ENCODE measurements at places on chromosomes 11 and 22.

DNA sequence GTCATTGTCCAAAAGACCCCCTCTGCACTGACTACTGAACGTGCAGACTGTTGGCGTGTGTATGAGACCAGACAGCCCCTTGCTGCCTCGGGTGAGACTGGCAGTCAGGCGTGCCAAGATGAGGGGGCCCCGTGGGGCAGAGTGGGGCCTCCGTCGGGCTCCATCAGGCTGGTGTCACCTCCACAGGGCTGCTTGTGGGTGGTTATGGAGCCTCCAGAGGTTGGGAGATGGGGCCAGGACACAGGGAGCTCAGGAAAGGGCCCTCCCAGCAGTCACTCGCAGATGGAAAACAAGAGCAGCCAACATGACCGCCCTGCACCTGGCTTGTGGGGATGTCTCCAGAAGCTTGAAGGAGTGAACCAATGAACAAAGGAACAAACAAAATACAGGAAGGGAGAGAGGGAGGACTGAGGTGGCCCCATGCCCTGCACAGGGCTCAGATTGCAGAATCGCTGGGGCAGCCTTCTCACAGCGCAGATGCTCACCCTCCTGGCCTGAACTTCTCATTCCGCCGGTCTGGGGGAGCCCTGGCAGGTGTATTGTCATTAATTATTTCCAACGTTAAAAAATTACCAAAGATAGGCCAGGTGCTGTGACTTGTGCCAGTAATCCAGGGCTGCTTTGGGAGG lies 5.5 kb upstream of the PHLDA2 start:
- no peak for DNase-seq

- DNase-seq = no peak
Observed at GRCh38 chr11:91927448-91927847, 297.2 kb upstream of the FAT3 start.

GRCh38 chr11:45736424-45736823 lies 68.5 kb upstream of the SLC35C1 start:
- DNase-seq = peak; percentile 46

DNA sequence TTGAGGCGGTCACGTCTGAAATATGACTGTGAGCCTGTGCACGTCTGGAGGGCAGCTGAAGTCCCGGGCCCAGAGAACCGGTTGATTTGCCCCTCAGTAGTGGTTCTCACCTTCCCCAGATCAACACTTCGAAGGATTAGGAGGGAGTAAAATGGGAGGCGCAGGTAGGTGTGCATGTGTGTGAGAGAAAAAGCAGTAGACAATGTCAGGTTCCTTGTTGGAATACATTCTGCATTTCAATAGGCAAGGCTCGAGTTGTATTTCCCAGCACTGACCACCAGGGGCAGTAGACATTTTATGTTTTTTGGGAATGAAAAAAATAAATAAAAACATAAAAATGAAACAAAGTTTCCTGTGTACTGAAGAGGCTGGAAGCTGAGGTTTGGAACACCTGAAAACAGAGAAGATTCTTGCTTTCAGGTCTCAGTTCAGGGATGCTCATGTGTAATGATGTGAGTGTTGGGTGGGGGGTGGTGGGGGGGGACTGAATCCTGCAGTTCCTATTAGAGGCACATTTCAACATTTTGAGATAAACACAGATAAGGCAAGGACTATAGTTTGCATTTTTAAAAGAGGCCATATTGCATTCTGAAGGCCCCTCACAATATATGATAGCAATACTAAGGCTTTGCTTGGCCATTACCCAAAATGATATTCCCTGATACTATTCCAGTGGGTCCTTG lies 333.9 kb downstream of the CADM1 start:
- peak; percentile 41 for DNase-seq

- DNase-seq = no peak
Observed at GRCh38 chr11:102771351-102771750, 9.1 kb downstream of the MMP10 start.

GRCh38 chr11:118898400-118899295 lies 15.0 kb downstream of the CXCR5 start:
- DNase-seq = no peak

- DNase-seq = no peak
Observed at GRCh38 chr11:61267437-61267841, 26.5 kb downstream of the PGA5 start.

DNA sequence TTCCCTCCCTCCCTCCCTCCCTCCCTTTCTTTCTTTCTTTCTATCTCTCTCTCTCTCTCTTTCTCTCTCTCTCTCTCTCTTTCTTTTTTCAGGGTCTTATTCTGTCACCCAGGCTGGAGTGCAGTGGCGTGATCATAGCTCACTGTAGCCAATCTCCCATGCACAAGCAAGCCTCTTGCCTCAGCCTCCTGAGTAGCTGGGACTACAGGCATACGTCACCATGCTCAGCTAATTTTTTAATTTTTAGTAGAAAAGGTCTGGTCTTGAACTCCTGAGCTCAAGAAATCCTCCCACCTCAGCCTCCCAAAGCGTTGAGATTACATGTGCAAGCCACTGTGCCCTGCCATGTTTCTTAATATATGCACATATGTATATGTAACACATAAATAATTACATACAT lies 19.0 kb downstream of the TSKU start:
- no peak for DNase-seq

DNA sequence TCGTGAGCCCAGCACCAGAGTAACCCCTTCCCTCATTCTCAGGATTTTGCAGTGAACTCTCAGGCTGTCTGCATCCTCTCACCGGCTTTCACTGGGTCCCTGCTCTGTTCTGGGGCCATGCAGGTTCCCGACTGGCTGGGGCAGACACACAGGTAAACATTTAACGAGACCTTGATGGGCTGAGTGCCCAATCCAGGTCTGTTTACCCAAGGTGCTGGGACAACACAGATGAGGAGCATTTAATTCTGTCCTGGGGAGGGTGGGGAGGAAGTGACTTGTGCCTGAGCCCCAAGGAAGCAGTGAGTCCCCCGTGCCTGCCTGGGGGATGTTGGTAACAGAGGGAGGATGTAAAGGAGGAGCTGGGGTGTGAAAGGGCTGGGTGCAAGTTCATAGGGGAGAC lies 4.4 kb downstream of the BIK start:
- no peak for DNase-seq

GRCh38 chr22:49810363-49811019 lies 17.2 kb downstream of the BRD1 start:
- DNase-seq = peak; percentile 32

GRCh38 chr11:86930957-86931547 lies 24.1 kb downstream of the FZD4 start:
- DNase-seq = no peak

GRCh38 chr22:36628571-36629065 lies 74.9 kb downstream of the CACNG2 start:
- DNase-seq = no peak

DNA sequence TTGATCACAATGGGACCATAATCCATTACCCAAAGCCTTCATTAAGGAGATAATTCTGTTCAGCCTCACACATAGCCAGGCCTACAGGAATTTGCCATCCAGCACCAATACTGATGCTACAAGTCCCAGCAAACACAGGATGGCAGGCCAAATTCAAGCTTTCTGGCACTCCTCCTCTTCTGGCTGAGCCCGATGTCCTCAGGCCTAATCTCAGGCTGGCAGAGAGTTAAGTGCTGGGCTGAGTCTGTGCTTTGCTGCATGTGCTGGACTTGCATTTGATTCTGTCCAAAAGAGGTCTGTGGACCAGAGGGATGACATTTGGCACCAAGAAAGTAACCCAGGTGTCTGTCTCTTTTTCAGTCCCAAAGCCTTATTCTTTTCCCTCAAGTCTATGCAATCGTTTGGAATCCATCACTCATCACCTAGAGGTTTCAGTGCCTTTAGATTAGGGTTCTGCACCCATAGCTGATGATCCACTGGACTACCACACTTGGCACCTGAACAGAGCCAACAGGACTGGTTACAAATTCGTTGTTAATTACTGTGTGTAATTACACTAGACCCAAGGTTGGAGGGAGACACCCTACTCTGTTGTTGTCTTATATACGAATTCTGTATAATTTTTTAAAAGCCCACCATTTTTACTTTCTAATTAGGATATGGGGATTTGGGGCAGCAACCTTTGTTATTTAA lies 19.4 kb upstream of the LIN7C start:
- DNase-seq = no peak

GRCh38 chr22:23301591-23301990 lies 121.3 kb downstream of the BCR start:
- DNase-seq = no peak

DNA sequence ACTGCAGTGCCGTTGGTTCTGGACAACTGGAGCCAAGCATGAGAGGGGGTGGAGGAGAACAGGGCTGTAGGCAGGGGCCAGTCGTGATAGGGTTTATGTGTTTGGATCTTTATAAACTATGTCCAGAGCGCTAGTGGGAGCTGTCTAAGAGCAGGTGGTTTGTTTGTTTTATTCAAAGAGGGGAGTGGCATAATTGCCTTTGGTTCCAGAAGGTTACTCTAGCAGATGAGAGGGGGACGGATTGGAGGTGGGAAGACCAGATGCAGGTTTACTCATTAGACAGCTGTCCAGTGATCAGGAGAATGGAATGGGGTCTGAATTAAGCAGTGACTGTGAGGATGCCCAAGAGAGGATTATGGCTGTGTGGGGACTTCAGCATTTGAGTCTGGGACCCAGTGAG lies 109.3 kb upstream of the TBCEL start:
- no peak for DNase-seq

- no peak for DNase-seq
Observed at GRCh38 chr11:110883256-110883655, 171.0 kb upstream of the ARHGAP20 start.

DNA sequence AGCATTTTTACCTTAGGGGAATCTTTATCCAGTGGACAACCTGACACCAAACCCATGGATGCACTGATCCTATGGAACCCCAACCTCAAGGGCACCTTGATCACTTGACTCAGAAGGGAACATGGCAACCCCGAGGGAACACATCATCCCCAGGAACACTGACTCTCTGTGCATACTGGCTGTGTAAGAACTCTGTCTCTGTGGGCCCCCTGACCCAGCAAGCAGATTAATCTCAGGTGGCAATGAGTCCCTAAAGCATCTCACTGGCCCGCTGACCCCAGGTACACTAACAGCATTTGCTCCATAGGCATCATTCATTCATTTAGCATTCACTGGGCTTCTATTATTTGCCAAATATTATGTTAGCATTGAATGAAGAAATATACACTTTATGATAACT lies 16.9 kb downstream of the EIF3F start:
- no peak for DNase-seq

GRCh38 chr11:131108760-131109159 lies 192.5 kb upstream of the SNX19 start:
- no peak for DNase-seq

GRCh38 chr11:3985631-3986030 lies 109.0 kb upstream of the RRM1 start:
- DNase-seq = no peak

GRCh38 chr11:69968396-69969347 lies 109.4 kb upstream of the ANO1 start:
- DNase-seq = no peak

DNA sequence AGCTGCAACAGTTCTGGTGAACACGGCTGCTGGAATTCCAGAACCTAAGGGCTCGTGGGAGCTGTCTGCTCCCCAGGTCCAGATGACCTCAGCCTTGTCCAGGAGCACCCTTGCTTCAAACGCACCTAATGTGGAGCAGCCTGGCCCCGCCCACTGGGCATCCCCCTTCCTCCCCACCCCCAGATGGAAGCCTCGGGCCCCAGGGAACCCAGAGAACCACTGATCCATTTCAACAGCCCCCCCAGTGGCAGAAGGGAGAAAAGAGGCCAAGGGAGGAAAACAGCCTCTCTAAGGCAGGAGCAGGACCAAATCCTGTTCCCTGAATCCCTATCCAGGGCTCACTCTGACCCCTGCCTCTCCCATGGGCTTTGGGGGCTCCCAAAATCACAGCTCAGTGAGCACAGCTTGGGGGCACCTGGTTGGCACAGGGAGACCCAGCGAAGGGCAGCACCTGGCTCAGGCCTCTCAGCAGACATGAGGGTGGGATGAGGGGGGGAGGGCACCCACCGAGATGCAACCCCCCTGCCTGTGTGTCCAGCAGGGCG lies 1.2 kb downstream of the CYTH4 start:
- DNase-seq = no peak

- no peak for DNase-seq
Observed at GRCh38 chr22:42229455-42230149, 40.9 kb downstream of the TCF20 start.

GRCh38 chr11:85431319-85431718 lies 195.8 kb downstream of the DLG2 start:
- DNase-seq = no peak

- DNase-seq = no peak
Observed at GRCh38 chr11:75659836-75660235, 9.0 kb downstream of the MAP6 start.

GRCh38 chr11:72413914-72414628 lies 20.3 kb downstream of the CLPB start:
- DNase-seq = peak; percentile 70

- DNase-seq = no peak
Observed at GRCh38 chr11:112437096-112437495, 176.4 kb upstream of the PLET1 start.

DNA sequence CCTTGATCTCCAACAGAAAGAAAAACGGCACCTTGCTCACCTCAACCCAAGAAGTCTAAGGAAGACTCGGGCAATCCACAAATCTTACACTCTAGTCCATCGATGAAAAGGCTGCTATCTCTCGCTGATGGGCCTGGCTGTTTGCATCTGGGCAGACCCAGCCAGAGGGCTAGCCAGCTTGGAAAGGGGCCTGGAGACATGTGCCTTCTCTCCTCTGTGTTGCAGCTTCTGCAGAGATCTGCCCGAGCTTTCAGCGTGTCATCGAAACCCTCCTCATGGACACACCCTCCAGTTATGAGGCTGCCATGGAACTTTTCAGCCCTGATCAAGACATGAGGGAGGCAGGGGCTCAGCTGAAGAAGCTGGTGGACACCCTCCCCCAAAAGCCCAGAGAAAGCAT lies 3.2 kb downstream of the SCGB1A1 start:
- DNase-seq = no peak

DNA sequence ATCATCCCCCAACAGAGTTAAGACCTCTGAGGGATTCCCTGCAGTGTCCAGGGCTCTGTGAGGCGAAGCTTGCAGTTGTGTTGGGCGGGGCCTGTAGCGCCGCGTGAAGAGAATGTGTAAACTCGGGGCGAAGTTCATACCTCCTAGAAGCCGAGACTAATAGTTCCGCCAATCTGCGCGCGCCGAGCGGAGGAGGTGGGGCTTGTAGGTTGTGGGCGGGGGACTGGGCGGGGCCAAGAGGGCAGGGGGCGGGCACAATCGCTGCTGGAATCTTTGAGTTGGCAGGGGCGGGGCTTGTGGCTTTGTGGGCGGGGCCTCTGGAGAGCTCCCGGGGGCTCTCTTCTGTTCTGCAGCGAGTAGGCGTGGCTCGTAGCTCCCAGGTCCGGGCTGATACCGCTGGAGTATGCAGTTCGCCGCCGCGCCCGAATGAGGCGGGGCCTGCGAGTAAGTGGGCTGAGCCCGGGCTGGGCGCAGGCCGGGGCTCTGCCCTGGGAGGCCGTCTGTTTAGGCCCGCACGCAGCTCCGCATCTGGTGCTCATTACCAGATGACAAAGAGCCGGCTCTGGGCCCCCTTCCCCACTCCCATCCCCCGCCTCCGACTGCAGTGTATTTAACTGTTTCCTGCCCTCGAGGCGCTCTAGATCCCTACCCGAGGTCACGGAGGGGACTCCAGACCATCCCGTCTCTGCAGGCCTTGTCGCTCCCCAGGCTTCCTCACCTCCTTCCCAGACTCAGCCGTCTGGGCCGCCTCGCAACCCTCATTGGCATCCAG lies 4.1 kb downstream of the CD248 start:
- DNase-seq = peak; percentile 92
